T-helper 17 cell (primary cell): ENCODE measurements at places on chromosomes 3 and 15. TPM values are rescaled to one million over a fixed set of nuclear protein-coding genes. Genes with fewer than 3 reads are reported as not detected.

Gene CCDC80
- total RNA-seq, result not detected

Gene ZNF774
- total RNA-seq, result not detected

Gene PRTG
- not detected for total RNA-seq

Gene CFAP92
- 0.37 TPM for total RNA-seq

Gene EDC3
- total RNA-seq, result 24.0 TPM

Gene FGF12
- 0.35 TPM for total RNA-seq

Gene XYLB
- total RNA-seq, result 2.8 TPM

Gene ZDHHC19
- not detected for total RNA-seq

Gene KCNMB2
- not detected for total RNA-seq

Gene METTL6
- 8.6 TPM for total RNA-seq

Gene EPHB1
- total RNA-seq, result 3.5 TPM

Gene GPR149
- not detected for total RNA-seq
